ENCODE measurements at places on chromosomes 16 and 17.
A peak's percentile ranks its signal among the peaks of the same experiment; 100 is the strongest.

- no peak for DNase-seq
These were observed 38.1 kb downstream of the GPT2 start for GRCh38 chr16:46922239-46922638.

- DNase-seq: no peak
These were observed 69.7 kb downstream of the TANC2 start for GRCh38 chr17:63035695-63036094.

DNA sequence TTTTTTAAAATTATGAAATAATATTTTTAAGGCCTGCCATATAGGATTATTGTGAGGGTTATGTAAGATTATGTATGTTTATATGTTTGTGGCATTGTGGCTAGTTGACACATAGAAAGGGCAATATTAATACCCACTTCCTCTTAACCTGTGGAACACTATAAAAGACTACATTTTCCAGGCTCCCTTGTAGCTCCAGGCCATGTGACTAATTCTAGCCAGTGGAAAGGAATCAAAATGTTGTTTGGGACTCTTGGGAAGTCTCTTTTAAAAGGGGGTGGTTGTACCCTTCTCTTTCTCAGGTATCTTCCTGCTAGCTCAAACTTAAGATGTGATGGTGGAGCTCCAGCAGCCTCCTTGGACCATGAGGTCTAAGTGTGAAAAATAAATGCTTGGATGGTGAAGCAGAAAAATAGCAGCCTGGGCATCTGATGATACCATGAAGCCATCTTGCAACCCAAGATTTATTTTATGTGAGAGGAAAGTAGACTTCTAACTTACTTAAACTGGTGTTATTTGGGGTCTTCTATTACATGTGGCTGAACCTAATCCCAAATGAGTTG is 39.2 kb downstream of the TEKT5 start:
- no peak for DNase-seq

DNA sequence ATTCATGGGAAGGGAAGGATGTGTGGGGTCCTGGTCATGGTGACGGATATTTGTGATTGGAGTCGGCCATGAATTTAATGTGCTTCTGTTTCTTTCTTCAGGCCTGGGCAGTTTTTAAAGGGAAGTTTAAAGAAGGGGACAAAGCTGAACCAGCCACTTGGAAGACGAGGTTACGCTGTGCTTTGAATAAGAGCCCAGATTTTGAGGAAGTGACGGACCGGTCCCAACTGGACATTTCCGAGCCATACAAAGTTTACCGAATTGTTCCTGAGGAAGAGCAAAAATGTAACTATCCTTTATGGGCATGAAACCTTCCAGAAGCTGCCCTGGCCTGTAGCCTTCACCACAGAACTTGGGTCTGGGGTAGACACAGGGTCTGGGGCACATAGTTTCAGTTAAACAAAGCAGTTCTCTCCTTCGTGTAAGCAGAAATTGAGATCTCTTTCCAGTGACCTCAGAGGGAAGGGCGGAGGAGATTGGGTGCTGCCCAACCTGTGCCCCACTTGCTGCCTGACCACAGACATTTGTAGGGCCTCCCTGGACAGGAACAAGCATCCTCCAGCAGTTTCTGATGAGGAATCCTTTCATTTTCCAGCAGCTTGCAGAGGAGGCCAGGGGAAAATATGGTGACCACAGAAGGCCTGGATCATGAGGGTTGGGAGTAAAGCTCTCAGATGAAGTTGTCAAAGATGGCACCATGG is 10.1 kb downstream of the IRF8 start:
- no peak for DNase-seq

DNA sequence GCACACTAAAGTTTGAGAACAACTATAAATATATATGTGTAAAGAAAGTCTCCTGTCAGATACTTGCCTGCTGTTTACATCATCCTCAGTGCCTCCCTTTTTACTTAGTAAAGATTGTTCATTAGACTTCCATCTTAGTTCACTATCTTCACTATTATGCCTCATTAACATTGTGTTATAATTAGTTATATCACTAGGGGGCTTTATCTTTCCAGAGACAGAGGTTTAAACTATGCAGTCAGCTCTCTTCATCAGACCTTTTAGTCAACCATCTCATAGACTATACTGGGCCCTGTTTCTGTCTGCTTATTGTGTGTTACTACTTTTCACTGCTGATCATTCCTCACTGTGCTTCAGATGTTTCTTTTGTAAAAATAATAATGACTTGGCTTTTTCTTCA is 630.8 kb upstream of the KIF2B start:
- no peak for DNase-seq

DNA sequence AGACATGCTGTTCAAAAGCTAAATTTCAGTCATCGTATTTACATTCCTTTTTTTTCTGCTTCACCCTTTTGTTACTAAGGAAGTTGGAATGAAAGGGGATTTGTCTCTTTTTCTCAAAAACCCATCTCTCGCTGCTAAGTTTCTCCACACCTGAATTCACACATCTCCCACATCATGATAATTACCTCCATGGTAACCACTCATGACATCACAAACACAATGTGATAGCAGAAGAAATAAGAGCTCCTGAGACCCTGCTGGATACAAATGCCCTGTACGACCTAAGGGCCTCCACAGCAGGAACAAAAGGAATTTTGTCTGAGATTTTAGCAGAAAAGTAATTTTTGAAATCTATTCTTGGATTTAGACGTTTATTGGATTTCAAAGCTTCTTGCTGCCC is 82.6 kb upstream of the GNAO1 start:
- no peak for DNase-seq

DNA sequence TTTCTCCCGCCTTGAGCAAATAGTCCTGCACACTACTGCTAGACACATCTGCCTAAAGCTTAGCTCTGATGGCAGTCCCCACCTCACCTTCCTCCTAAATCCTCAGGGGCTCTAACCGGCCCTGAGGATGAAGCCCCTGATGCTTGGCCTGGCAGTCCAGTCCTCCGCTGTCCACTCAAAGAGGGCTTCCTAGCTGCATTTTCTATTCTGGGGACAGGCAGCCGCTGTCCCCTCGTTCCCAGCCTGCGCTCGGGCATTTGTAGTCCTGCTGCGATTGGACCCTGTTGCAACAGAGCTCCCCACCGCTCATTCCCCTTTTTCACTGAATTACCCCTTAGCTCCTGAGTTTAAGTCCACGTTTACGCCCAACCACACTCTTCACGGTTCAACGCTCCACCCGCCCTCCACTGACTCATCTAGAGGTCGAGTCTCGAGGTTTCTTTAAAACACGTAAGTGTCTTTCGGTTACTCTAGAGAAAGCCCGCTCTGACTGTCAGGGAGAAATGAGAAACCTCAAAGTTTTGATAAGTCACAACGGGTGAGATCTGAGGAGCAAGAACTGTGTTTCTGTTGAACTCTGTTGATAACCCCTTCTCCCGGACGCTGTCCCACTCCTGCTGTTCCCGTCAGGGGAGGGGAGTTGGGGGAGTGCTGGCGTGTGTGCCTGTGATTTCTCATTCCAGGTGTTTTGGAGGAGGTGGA is 4.5 kb downstream of the CCR7 start:
- peak; percentile 67 for DNase-seq

GRCh38 chr16:60166-60565 is 6.5 kb downstream of the SNRNP25 start:
- DNase-seq: no peak

DNA sequence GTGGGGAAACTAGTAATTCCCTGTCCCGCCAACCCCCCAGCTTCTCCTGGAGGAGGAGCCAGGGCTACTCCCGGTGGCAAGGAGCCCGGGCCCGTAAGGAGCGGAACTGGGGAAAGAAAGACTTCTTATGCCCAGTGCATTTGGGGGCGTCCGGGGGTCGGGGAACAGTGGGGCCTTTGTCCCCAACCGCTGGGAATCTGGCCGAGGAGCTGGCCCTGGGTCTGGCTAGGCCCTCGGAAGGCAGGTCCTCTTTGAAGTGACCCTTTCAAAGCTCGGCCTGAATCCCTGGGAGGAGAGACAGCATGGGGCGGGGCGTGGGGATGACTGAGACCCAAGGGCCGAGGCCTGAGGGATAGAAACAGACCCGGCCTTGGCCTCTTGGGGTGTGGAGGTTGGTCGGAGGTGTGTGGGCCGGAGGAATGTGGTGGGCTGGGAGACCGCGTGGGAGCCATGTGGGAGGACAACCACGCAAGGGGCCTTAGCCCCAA is 6.0 kb downstream of the ARHGAP23 start:
- no peak for DNase-seq

DNA sequence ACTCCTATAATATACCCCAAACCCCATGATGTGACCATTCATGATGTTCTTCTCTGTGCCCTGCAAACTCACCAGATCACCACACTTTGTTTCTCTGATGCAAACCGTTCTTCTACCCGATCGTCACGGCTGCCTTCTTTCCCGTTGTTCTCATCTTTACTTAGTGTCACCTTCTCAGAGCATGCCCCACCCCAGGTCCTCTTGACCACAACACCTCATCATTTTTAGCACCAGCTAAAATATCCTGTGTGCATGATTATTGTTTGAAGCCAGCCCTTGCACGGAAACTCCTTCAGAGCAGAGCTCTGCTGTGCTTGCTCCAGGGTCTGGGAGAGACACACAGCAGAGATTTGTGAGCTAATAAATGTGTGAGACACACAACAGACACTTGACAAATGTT is 38.9 kb upstream of the CREBBP start:
- no peak for DNase-seq

- DNase-seq: no peak
These were observed 26.6 kb upstream of the KRT17 start for GRCh38 chr17:41650794-41651624.

- DNase-seq: no peak
These were observed 104.4 kb upstream of the CLEC3A start for GRCh38 chr16:77917971-77918370.

DNA sequence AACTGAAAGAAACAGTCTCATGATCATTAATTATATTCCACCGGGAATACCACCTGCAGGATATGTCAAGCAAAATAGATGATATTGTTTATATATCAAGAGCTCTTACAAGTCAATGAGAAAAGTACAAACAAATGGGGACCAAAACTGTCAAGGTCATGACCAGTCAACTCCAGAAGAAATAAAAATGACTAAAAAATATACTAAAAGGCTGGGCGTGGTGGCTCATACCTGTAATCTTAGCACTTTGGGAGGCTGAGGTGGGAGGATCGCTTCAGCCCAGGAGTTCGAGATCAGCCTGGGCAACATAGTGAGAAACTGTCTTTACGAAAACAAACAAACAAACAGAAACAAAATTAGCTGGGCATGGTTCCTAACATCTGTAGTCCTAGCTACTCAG is 49.8 kb upstream of the SCNN1B start:
- DNase-seq: no peak

DNA sequence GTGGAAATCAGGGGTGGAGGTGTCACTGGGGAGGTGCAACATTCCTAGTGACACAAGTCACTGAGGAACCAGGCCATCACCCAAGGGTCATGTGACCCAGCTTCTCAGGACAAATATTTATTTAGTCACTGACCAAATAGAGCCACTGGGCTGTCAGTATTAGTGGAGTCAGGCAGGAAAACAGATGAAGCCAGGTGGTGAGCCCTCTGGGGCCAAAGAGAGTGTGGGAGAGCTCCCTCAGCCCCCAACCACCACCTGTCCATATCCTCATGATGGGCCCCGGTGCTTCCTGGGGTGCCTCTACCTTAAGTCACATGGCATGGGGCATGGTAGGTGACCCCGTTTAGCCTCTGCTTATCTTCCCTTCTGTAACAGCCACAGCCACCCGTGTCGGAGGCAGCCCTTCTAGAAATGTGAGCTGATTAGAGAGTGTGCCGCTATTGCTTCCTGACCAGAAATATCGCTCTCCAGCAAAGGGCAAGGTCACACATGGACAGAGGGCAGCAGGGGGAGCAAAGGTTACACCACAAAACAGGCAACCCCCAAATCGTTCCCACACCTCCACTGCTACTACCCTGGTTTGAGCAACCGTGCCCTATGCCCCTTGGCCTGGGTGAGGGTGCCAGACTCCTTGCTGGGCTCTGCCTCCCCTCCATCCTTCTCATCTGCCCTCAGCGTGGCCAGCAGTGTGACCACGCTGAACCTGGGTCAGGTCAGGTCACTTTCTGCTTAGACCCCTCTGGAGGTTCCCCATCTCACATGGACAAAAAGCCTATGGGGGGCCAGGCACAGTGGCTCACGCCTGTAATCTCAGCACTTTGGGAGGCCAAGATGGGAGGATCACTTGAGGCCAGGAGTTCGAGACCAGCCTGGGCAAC is 8.6 kb upstream of the AKTIP start:
- DNase-seq: no peak

DNA sequence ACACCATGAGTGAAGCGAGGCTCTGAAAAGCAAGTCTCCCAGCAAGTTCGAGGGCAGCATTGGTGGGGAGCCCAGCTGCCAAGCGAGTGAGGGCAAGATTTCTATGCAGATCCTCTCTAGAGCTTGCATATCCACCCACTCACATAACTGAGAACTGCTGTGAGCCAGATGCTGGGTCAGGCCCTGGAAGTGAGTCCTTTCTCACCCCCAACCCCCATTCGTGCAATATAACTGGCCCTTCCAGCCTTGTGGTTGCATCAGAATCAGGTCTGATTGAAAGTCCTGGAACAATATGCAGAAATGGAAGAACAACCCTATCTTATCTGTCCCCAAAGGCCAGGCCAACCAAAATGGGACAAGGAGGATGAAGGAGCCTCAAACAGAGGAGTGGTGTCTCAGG is 146.6 kb downstream of the IRX5 start:
- no peak for DNase-seq

DNA sequence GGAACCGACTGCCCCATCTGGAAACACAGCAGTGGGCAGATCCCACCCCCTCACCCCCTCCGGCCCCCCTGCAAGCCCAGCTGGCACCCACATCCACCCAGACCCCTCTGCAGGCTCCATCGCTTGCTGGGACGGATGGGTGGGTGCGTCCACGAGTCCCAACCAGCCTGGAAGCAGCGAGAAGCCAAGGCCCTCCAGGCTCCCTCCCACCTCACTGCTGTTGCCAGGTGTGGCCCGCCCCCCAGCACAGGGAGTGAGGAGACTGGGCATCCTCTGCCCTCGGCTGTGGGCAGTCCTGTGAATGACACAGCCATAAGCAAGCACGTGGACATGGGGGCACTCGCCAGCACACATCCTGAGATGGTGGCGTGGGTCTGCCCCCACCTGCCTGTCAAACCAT is 11.4 kb downstream of the TMEM11 start:
- no peak for DNase-seq

DNA sequence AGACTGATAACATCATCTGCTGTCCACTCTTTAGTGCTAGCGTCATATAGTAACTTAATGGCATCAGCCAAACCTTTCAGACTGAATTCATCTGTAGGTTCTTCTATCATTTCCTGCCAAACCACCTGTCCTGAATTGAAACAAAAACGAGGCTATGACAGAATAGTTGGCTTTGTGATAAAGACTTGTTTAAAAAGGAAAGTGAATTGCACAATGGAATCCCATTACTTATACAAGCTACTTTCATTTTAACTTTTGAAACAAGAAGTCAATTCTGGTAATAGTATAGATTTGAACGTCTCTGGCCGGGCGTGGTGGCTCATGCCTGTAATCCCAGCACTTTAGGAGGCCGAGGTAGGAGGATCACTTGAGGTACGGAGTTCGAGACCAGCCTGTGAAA is 18.2 kb downstream of the LASP1NB start:
- no peak for DNase-seq

GRCh38 chr16:1534021-1535020 is 855 bp downstream of the TMEM204 start:
- no peak for DNase-seq

Measured in activated CD8-positive, alpha-beta memory T cell treated with anti-CD3 and anti-CD28 coated beads for 48 hours (primary cell).